ENCODE measurements at places on chromosomes 12 and 14.

DNA sequence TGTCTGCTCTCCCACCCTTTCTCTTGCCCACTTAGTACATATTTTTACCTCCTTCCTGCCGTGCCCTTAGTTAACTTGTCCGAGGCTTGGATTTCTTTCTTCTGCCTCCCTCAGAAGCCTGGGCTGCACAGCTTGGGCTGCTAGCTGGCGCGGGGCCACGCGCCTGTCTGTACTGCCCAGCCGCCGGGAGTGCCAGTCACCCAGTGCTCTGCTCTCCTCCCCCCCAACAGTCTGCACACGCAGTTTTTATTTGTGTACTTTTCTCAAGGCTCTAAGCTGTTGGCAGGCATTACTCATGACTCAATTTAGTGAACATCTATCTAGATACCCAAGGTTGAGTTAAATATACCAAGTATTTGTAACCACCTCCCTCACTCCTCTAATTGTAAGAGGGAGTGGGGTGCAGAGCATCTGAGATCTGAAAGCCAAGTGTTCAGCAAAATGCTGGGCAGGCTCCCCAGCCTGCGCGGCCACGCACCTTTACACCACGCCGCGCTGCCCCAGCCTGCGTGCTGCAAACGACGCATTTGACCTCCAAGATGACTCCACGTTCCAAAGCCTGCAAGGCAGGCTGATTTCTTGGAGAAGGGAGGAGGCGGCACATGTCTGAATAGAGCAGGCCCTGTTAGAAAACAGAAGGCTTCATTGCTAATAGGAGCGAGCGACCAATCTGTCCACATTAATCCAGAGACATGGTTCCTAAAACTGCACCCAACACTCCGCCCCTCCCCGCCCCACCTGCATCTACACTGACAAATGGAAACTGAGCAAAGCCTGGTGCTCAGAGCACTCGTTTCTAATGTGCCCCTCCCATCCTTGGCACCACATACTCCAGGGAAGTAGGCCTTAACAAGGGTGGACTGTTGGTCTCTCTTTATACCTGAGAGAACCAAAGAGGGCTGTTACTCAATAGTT lies 18.2 kb upstream of the CACNA2D4 start:
- no peak for DNase-seq

- no peak for DNase-seq
Measured at GRCh38 chr12:3534511-3534910, 43.5 kb downstream of the PRMT8 start.

DNA sequence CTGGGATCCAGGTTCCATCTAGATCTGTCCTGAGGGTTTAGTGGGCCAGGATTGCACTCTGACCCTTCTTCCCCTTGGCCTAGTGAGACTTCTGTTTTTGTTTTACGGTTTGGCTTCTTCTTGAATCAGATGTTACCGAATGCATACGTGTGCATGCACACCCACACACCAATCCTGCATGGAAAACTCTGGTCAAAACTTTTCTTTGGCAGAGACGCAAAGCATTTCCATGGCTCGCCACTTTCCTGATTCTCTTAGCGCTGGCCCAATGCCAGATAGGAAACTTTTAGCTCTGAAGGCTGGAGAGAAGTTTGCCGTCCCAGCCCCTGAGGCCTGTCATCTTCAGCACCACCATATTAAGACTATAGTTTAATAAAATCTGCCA lies 67.4 kb upstream of the ACTN1 start:
- no peak for DNase-seq

GRCh38 chr12:51942501-51943000 lies 8.9 kb upstream of the ACVR1B start:
- DNase-seq = no peak

DNA sequence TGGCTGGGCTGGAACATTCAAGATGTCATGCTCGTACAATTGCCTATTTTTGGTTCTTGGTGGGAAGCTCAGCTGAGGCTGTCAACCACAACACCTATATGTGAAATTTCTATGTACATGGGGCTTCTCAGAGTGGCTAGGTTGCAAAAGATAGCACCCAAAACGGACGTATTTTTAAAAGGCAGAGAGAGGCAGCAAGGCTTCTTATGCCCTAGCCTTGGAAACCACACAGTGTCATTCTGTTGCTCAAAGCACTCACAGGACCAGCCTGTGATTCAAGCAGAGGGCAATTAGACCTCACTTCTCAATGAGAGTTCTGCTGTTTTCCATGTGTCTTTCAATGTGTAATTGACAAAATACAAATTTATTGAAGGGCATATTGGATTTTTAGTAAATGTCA lies 134.0 kb downstream of the GXYLT1 start:
- DNase-seq = no peak

GRCh38 chr12:12357719-12358461 lies 1.0 kb downstream of the BORCS5 start:
- DNase-seq = no peak

- DNase-seq = no peak
Measured at GRCh38 chr12:115998119-115998633, 279.3 kb downstream of the MED13L start.

GRCh38 chr12:96378319-96378718 lies 21.9 kb downstream of the CDK17 start:
- DNase-seq = no peak

- no peak for DNase-seq
Measured at GRCh38 chr14:83294941-83295340, 1761.3 kb upstream of the SEL1L start.

- no peak for DNase-seq
Measured at GRCh38 chr12:120630104-120630892, 10.1 kb upstream of the CABP1 start.

GRCh38 chr12:90854136-90854689 lies 100.8 kb downstream of the CCER1 start:
- peak; percentile 4 for DNase-seq

DNA sequence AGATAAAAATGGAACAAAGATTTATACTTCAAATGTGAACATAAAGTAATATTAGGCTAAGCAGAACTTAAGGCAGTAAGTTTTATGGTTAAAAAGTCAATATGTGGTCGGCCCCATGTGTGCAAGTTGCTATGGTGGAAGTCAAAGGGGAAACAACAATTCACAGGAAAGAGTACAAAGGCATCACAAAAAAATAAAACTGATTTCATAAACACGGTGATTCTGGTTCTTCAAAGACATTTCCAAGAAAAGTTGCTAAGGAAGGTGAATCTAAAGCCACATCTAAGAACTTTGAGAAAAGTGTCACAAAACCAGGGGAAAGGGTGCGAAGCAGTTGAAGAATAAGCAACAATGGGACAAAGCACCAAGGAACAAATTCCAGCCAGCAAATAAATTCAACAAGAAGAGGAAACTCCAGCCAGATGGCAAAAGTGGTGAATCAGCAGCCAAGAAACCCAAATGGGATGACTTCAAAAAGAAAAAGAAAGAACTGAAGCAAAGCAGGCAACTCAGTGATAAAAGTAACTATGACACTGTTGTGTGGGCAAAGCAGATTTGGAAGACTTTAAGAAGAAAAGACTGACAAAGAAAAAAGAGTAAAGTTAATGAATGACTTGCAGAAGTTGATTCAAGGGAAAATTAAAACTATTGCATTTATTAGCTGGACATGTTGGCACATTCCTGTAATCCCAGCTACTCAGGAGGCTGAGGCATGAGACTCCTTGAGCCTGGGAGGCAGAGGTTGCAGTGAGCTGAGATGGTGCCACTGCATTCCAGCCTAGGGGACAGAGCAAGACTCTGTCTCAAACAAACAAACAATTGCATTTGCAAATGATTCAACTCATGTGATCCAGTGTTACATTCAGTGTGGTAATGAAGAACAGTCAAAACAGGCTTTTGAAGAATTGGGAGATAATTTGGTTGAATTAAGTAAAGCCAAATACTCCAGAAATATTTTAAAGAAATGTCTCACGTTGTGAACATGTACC lies 19.5 kb downstream of the PTGDR start:
- no peak for DNase-seq

DNA sequence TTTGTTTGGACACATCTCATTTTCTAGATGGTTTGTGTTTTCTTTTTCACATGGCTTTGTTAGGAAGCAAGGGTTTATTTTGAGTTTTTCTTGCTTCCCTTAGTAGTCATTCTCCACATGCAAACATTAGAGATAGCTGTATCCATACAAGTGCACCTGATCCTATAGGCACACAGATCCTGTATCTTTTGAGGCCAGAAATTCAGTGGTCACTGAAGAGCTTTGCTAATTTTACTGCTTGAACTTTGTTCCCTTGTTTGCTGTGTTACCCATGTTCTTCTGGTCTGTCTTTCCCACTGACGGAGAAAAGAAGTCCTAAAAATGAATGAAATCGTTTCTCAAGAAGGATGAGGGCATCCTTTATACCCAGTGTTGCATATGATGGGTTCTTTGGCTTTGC lies 14.7 kb downstream of the HMGA2 start:
- DNase-seq = no peak

GRCh38 chr14:50601394-50601793 lies 41.4 kb downstream of the ATL1 start:
- DNase-seq = no peak

GRCh38 chr12:119780786-119781434 lies 96.2 kb downstream of the CIT start:
- DNase-seq = no peak

DNA sequence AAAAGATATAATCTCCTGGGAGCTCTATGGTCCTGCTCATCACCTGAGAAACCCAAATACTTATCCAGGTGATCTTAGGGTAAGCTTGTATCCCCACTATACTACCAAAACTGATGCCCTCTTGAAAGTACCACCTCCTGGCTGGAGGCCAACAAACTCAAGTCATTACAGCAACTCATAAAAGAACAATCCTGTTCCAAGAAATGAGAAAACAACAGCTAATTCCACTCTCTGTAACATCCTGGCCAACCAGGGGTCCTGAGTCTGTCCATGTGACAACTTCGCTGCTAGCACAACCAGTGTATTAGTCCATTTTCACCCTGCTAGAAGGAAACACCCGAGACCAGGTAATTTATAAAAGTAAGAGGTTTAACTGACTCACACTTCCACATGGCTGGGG lies 190.0 kb upstream of the BMP4 start:
- DNase-seq = no peak
